ENCODE measurements at places on chromosomes 13 and 19. TPM values are rescaled to one million over a fixed set of nuclear protein-coding genes. Genes with fewer than 3 reads are reported as not detected.

DNA sequence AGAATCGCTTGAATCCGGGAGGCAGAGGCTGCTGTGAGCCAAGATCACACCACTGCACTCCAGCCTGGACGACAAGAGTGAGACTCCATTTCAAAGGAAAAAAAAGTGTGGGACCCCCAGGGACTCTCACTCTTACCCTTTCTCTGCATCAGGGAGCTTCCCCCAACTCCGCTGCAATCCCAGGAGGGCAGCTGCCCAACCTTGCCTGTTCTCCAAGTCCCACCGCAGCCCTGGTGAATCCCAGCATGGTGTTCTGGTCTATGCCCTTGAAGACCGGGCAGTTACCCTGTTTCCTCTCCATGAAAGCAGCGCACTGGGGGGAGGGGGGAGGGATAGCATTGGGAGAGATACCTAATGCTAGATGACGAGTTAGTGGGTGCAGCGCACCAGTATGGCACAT is 35.7 kb upstream of the DPRX start:
- no peaks in the 10 kb centered on the region for H3K4me1 ChIP-seq
- H3K36me3 ChIP-seq, result no peaks in the 10 kb centered on the region
- no peak overlapping the region for H3K4me3 ChIP-seq
- H3K27ac ChIP-seq, result no peak overlapping the region

DNA sequence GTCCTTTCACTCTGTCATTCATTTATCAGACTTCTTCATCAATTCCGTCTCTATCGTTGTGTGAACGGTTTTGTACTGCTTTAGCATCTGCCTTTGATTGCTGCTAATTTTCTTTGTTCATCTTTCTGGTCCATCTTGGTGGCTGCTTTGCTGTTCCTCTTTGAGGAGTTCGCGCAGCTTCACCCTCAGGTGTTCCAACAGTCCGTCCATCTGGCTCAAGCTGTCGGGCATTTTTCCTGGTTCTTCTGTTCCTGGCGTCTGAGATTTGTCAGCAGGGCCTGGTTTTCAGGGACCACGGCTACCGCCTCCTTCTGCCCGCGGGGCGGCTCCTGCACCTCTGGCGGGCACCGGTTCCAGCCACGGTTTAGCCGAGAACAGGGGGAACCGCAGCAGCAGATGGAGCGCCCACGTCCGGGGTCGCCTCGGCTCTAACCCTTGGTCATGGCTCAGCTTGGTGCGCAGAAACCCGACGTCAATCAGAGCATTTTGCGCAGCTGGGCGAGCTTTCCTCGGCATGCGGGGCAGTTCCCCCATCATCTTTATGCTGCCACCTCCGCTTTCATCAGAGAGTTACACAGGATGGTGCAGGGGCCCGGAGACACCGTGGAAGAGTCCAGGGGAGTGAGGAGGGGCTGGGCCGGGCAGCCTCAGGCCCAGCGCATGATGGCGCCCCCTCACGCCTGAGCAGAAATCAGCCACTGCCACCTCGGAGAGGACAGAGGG is 89.5 kb downstream of the ZNF100 start:
- H3K27ac ChIP-seq, result no peak overlapping the region
- H3K4me3 ChIP-seq, result no peak overlapping the region
- H3K36me3 ChIP-seq, result no peaks in the 10 kb centered on the region
- DNase-seq, result no peak
- H3K27me3 ChIP-seq, result no peaks in the 10 kb centered on the region
- H3K4me1 ChIP-seq, result no peaks in the 10 kb centered on the region

GRCh38 chr13:32951580-32951979 is 64.6 kb upstream of the KL start:
- no peaks in the 10 kb centered on the region for H3K36me3 ChIP-seq
- no peaks in the 10 kb centered on the region for H3K27me3 ChIP-seq
- DNase-seq, result no peak
- H3K4me3 ChIP-seq, result no peak overlapping the region
- no peaks in the 10 kb centered on the region for H3K4me1 ChIP-seq
- no peak overlapping the region for H3K27ac ChIP-seq

DNA sequence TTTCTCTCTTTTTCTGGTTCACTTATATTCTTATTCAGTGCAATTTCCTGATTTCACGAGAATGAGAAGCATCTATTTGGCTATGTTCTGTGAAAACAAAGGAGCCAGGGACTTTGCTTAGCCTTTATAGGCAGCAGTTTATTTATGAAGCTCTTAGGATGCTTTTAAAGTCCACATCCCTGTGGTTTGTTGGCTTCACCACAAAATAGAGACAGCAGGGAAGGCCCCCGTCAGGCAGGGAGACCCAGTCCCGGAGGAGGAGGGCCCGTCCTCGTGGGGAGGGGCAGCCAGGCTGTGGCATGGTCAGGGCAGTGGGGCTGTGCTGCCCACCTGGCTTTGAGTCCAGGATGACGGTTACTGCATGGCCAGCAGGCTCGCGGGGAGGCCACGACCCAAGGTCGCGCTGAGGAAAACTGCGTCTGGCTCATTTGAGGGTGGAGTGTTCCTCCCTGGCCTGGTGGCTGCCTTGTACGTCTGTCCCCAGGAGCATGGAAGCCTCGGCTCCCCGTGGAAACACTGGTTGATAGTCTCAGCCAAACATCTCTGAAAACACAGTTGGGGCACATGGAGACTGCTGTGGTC is 92.7 kb downstream of the ATP11A start:
- no peaks in the 10 kb centered on the region for H3K27me3 ChIP-seq
- no peak for DNase-seq
- no peak overlapping the region for H3K27ac ChIP-seq
- peaks cover 4% of the 10 kb centered on the region for H3K4me1 ChIP-seq
- no peak overlapping the region for H3K4me3 ChIP-seq

DNA sequence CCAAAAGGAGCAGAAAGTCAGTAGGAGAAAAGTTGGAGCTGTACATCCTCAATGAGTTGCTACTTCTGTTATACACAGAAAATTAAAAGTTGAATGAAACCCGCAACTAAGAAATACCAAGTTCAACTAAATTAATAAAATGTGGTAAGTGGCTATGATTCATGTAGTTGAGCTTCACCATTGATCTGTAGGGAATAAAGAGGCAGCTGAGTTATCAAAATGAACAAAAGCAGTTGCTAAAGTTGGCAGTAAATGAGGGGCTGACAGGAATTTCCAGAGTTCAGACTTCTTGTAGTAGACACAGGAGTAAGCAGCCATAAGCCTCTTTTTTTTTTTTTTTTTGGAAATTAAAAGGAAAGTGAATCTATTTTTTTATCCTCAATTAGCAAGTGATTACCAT is 234.6 kb downstream of the POSTN start:
- no peaks in the 10 kb centered on the region for H3K27me3 ChIP-seq
- DNase-seq, result no peak
- H3K4me3 ChIP-seq, result no peak overlapping the region
- no peaks in the 10 kb centered on the region for H3K4me1 ChIP-seq

DNA sequence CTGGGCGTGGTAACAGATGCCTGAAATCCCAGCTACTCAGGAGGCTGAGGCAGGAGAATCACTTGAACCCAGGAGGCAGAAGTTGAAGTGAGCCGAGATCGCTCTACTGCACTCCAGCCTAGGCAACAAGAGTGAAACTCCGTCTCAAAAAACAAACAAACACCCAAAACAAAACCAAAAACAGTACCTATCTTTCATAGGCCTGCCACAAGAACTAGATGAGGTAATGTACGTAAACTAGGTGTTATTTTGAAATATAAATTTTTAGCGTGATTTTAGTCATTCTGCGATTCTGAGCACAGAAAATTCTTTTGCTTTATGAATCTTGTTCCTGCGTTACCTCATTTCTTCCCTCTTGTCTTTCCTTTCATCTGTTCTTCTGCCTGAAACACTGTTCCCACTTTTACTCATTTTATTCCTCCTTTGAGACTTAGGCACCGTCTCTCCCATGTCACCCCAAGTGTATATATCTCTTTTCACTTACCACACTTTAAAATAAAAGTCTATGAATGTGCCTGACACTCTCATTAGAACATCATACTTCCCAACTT is 238.2 kb upstream of the HTR2A start:
- no peak overlapping the region for H3K4me3 ChIP-seq
- H3K36me3 ChIP-seq, result no peaks in the 10 kb centered on the region
- no peak overlapping the region for H3K27ac ChIP-seq

GRCh38 chr13:24631922-24632321 is 48.3 kb upstream of the ATP12A start:
- no peak overlapping the region for H3K4me3 ChIP-seq
- no peaks in the 10 kb centered on the region for H3K4me1 ChIP-seq
- H3K36me3 ChIP-seq, result no peaks in the 10 kb centered on the region
- no peak overlapping the region for H3K27ac ChIP-seq
- H3K27me3 ChIP-seq, result no peaks in the 10 kb centered on the region
- no peak for DNase-seq

DNA sequence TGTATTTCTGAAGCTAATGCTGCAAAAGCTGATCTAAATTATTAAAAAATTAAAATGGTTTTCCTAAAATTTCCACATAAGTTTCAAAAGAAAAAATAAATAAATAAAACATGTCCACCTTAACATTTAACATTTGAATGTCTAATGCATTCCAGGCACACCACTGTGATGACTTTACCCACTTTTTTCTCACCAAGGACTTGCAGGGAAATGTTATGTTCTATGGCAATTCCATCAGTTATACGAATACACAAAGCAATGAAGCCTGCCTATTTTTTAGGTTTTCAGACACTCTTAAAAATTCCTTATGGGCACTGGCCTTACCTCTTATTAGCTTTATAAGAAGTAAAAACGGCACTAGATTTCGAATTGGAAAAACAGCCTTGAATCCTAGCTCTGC is 10.2 kb downstream of the TSC22D1 start:
- no peaks in the 10 kb centered on the region for H3K4me1 ChIP-seq
- no peak for DNase-seq
- H3K27me3 ChIP-seq, result no peaks in the 10 kb centered on the region

GRCh38 chr13:40598569-40598968 is 67.9 kb downstream of the FOXO1 start:
- H3K4me1 ChIP-seq, result no peaks in the 10 kb centered on the region
- no peaks in the 10 kb centered on the region for H3K27me3 ChIP-seq
- H3K4me3 ChIP-seq, result no peak overlapping the region
- no peak for DNase-seq
- H3K36me3 ChIP-seq, result no peaks in the 10 kb centered on the region

- no peak overlapping the region for H3K4me3 ChIP-seq
- DNase-seq, result no peak
- H3K4me1 ChIP-seq, result no peaks in the 10 kb centered on the region
- no peaks in the 10 kb centered on the region for H3K36me3 ChIP-seq
- no peaks in the 10 kb centered on the region for H3K27me3 ChIP-seq
Observed at GRCh38 chr13:31951215-31951678, 80.3 kb upstream of the FRY start.

DNA sequence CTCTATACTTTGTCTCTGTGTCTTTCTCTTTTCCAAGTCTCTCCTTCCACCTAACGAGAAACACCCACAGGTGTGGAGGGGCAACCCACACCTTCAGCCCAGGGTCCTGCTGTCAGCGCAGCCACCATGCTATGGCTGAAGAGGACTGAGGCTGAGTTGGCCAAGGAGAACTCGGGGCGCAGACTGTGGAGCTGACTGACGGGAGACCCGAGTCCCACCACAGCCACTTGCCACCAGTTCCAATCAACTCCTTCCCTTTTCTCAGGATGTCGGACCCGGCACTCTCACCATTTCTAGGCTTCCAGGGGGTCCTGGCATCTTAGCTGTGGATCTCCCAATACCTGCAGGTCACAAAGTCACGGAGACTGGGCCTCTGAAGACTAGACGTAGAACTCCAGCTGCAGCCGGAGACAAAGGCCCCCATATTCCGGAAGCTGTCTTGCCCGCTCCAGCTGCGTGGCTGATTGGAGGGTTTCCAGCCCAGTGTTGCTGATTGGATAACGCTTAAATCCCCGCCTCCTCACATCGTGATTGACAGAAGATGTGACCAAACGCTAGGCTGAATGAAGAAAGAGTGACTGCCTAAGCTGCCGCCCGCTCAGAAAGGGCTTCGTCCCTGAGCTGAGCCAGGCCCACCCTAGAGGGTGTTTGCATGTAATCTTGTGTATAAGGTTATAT is 63.6 kb downstream of the ZNF429 start:
- no peaks in the 10 kb centered on the region for H3K36me3 ChIP-seq
- H3K4me3 ChIP-seq, result no peak overlapping the region
- H3K27me3 ChIP-seq, result no peaks in the 10 kb centered on the region
- H3K4me1 ChIP-seq, result no peaks in the 10 kb centered on the region
- no peak for DNase-seq

DNA sequence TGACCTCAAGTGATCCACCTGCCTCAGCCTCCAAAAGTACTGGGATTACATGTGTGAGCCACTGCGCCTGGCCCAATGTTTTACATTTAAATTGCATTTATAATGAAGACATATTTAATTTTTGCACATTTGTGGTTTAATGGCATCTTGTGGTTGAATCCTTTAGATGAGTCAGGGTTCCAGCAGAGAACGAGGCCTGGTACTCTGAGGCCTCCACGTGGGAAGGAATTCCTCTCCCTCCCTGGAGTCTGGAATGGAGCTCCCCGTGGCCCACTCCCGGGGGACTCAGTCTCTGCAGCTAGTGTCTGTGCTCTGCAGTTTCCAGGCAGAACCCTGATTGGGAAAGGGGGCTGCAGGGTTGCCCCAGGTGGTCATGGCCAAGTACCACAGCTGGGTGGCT is 24.2 kb downstream of the ZFR2 start:
- DNase-seq, result no peak
- no peaks in the 10 kb centered on the region for H3K4me1 ChIP-seq
- no peak overlapping the region for H3K4me3 ChIP-seq
- H3K36me3 ChIP-seq, result no peaks in the 10 kb centered on the region

DNA sequence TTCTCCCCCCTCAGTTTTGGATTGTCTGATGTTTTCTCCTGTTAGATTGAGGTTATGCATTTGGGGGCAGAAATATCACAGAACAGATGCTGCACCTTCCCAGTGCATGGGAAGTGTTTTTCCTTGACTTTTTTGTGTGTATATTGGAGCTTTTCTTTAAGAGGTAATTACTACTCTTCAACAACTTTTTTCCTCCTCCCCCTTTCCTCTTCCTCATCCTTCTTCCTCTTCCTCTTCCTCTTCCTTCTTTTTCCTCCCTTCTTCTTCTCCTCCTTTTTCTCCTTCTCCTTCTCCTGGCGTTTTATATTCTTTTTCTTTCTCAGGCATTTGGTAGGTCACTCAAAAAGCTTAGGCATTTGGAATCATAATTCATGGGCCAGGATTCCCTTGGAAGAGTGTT is 18.1 kb upstream of the SPATA13 start:
- no peaks in the 10 kb centered on the region for H3K36me3 ChIP-seq
- no peak overlapping the region for H3K27ac ChIP-seq
- no peak for DNase-seq

DNA sequence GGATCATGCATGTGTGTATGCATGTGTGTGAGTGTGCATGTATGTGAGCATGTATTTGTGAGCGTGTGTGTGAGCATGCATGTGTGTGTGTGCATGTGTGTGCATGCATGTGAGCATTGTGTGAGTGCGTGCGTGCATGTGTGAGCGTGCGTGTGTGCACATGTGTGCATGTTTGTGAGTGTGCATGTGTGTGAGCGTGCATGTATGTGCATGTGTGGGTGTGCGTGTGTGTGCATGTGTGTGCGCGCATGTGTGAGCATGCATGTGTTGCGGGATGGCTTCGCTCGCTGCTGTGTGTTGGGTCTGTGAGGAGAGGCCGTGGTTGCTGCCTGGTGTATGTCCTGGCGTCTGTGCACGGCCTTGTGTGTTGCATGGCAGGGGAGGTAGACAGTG is 32.4 kb downstream of the PAK4 start:
- H3K27me3 ChIP-seq, result no peaks in the 10 kb centered on the region
- H3K27ac ChIP-seq, result no peak overlapping the region
- H3K4me1 ChIP-seq, result peaks cover 62% of the 10 kb centered on the region
- no peak for DNase-seq
- no peaks in the 10 kb centered on the region for H3K36me3 ChIP-seq

GRCh38 chr13:73720216-73720840 is 413.9 kb downstream of the KLF12 start:
- H3K27ac ChIP-seq, result no peak overlapping the region
- no peak for DNase-seq
- no peaks in the 10 kb centered on the region for H3K27me3 ChIP-seq
- H3K4me1 ChIP-seq, result no peaks in the 10 kb centered on the region
- no peaks in the 10 kb centered on the region for H3K36me3 ChIP-seq

The FGF22 gene
- 0.72 TPM for total RNA-seq

The SPACA7 gene
- not detected for total RNA-seq

The TNNT1 gene
- total RNA-seq, result 116 TPM

The POGLUT2 gene
- total RNA-seq, result 5.8 TPM

The ITGBL1 gene
- total RNA-seq, result 14.3 TPM
